ENCODE measurements at places on chromosomes 1 and 21.

DNA sequence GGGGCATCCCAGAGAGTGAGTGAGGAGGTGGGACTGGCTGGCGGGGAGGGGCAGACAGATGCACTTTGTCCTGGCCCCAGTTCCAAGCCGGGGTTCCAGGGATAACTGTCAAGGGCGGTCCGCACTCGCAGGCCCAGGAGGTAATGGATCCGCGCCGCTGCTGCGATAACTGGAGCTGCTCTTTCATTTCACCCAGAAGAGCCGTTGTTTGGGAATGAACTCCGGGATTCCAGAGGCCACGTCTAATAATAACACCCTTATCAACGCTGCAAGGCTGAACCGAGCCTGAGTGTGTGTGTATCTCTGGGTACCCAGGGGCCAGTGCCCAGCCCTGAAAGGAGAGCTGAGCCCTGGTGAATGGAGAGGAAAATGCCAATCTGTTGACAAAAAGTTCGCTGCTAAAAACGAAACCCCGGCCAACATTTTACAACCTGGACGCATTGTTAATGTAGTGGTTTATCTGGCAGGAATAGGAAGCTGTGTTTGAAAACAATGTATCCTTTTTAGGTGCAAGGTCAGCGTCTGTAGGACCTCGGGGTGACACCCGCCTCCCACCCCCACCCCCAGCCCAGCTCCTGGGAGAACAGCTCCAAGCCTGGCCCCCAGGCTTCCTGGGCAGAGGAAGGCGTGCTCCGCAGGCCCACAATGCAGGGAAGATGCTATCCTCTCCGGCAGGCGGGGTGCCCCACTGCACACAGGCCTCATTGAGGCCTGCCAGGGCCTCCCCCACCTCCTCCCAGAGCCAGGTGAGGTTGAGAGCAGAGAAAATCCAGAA is 119.7 kb downstream of the PROX1 start:
- peak; percentile 82 for DNase-seq

DNA sequence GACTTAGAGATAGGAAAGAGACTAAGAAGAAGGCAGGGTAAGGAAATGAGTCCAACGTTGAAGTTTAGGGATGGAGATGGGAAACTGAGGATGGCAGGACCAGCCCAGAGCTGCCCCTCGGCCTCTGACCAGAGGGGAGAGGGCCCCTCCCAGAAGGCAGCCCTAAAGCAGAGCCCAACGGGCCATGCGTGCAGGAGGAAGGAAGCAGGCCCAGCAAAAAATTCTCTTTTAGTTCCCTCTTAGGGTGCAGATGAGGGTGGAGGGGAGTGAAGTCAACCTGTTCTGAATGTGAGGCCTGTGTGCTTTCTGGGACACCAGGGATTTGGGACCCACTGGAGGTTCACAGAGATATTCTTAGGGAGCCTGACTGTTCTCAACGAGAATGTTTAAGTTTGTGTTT is 225.4 kb downstream of the RHOU start:
- no peak for DNase-seq

DNA sequence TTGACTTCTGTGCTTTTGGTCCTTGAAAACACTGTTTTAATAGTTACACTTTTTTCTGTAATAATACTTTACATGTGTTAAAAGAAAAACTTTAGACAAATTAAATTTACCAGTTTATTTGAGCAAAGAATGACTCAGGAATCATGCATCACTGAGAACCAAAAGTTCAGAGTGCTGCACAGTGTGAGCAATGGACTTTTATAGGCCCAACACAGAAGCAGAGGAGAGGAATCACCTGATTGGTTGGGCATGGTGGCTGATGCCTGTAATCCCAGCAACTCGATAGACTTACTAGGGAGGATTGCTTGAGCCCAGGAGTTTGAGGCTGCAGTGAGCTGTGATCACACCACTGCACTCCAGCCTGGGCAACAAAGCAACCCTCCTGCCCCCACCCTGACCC is 29.3 kb downstream of the ZNF648 start:
- no peak for DNase-seq

DNA sequence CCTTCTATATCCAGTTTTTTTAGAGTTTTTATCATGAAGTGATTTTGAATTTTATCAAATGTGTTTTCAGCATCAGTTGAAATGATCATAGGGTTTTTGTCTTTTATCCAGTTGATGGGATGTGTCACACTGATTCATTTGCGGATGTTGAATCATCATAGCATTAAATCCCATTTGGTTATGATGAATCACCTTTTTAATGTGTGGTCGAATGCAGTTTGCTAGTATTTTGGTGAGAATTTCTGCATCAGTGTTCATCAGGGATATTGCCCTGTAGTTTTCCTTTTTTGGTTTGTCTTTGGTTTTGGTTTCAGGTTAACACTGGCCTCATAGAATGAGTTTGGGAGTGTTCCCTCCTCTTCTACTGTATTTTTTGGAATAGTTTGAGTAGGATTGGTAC is 80.3 kb downstream of the DIRAS3 start:
- no peak for DNase-seq

DNA sequence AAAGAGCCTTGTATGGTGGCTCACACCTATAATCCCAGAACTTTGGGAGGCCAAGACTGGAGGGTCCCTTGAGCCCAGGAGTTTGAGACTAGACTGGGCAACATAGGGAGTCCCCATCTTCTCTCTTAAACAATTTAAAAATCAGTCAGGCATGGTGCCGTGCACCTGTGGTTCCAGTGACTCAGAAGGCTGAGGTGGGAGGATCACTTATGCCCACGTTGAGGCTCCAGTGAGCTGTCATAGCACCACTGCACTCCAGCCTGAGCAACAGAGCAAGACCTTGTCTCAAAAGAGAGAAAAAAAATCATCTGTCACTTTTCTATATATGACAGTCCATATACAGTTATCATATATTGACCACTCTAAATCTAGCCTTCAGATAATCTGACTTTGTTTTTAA is 658.3 kb downstream of the LTN1 start:
- no peak for DNase-seq

DNA sequence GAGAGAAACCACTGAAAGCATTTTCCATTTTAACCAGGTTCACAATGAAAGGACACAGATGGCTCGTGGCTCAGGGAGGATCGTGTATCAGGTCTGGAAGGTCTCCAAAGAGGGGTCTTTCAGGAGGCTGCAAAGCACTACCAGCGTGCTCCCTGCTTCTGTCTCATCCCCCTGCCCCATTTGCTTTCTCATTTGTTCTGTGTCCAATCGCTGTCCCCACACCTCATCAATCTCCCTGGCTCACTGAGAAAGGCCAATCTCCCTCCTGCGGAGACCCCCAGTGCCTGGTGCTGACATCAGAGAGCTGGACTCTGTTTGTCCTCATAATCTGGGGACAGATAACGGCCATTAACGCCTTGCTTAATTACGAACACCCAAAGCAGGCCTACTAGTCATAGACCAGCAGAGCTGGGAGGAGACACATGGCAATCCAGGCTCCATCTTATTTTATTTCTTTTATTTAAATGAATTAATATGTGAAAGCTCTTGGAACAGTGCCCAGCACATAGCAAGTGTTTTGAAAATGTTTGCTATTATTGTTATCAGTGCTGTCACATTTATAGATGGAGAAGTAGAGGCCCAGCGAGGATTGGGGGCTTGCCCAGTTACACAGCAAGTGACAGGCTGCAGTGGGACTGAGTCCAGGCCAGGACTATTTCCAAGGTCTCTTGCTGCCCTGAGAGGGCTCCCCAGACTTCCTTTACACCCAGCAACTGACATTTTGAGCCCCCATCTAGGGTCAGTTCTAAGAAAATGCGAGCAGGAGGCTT is 341.0 kb upstream of the USP24 start:
- DNase-seq, result no peak

DNA sequence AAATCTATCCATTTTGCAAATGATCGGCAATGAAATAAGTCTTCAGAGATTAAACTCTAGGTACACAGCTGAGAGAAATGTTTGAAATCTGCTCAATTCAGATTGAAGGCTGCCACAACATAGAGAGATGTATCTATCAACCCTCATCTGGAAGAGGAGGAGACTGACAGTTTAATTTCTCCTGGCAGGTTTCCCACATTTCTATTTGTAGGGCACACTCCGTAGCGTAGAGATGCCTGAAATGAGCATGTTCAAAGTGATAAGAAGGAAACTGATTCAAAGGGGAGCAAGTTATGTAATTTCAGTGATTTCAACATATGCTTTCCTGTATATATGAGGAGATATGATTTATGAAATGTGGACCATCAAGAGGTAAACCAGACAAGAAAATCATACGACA is 44.1 kb downstream of the NIBAN1 start:
- no peak for DNase-seq

- DNase-seq, result no peak
Observed at GRCh38 chr1:81407000-81407821, 393.5 kb upstream of the ADGRL2 start.

- no peak for DNase-seq
Observed at GRCh38 chr1:180614730-180615129, 17.1 kb upstream of the XPR1 start.

- DNase-seq, result no peak
Observed at GRCh38 chr1:162235241-162235800, 141.3 kb downstream of the SPATA46 start.

DNA sequence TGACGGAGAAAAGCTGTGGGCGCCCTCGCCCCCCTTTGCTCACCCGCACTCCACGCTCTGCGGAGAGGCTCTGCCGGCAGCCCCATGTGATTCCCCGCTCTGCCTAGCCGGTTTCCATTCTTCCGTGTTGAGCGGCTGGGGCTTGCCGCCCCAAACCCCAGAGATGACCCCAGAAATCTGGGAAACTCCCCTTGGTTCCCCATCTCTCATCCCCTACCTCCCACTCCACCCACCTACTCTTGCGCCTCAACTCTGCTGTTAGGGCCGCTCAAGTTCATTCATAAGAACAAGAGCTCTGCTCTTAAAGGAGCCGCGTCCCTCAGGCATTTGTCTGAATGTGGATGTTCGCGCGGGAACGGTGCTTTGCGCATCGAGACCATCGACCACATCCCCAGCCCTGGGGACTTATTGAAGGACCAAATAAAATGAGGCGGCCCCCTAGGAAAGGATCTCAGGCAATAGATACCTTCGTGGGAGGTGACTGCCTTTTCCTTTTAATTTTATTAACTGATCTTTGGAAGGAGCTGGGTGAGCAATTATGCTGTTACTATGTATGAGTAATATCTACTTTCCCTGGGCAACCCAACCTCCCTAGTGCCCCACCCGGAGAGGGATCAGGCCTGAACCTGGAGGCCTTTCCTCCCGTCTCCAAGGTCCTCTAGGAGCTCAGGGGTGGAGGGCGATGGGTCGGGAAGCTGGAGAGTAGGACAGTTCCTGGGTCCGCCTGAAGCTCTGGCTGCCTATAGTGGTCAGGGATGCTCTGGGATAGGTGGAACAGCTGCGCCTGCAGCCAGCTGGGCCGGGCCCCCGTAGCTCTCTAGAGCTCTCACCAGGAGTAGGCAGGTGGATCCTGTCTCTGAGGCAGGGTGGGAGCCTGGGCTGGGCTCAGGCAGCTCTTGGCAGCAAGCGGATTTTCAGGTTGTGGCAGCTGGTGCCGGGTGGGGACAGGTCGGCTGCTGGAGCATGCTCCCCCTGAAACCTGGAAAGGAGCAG is 898 bp downstream of the MFSD2A start:
- DNase-seq, result no peak

- DNase-seq, result no peak
Observed at GRCh38 chr1:183195142-183195574, 9.1 kb downstream of the LAMC2 start.

DNA sequence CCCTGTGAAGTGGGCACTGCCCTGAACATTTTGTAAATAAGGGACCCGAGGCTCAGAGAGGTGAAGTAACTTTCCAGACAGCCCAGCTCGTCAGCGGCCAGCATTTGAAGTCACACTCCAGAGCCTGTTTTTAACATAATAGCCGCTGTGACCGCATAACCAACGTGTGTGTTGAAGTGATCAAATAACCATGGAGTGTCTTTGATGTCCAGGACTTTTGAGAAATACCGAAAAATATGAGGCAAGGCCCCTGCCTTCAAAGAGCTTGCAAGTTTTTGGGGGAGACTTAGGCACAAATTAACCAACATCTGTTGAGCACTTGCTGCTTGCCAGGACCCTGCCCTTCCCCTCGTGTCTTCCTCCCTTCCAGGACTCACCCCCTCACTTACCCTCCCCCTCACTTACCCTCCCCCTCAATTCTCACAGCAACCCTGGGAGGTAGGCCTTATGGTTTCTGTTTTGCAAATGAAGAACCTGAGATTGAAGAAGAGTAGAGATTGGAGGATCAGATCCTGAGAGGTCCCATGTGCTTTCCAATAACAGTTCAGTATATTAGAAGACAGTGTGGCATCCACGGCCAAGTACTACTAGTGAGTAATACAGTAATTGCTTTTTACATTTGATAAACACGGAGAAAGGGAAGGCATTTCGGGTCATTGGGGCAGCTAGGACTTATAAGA is 1.3 kb upstream of the SLC16A1 start:
- DNase-seq, result no peak

- DNase-seq, result no peak
Observed at GRCh38 chr1:156106624-156107488, 7.7 kb upstream of the LMNA start.

- no peak for DNase-seq
Observed at GRCh38 chr1:3651930-3652547, at the start of gene TP73. TSS of gene TP73 (plus strand) at chr1:3652516. CDS start at chr1:3682366, 29,850 bp downstream.

DNA sequence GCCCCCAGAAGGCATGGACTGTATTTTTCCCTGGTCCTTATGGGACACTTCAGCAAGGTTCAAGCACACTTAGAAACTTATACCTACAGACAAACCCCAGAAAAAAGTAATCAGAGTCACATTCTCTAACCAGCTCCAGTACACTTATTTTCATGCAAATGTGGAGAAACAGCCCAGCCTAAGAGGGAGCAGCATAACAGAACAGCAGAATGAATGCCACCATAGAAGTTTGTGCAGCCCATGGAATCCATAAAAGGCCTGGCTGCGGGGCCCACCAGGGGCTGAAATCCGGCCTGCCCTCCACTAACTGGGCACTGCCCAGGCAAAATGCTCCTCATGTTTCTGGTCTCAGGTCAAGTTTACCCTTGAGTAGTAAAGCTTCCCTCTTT is 60.4 kb upstream of the ATP1A1 start:
- no peak for DNase-seq

GRCh38 chr1:195717651-195718050 is 890.6 kb downstream of the KCNT2 start:
- DNase-seq, result no peak

DNA sequence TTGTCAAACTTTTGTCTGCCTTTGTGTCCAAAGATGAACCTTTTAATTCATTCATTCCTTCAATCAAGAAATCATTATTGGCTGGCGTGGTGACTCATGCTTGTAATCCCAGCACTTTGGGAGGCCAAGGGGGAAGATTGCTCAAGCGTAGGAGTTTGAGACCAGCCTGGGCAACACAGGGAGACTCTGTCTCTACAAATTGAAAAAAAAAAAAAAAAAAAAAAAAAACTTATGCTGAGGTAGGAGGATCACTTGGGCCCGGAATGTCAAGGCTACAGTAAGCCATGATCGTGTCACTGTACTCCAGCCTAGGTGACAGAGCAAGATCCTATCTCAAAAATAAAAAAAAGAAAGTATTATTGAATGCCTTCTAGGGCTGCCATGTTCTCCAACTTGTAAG is 51.3 kb upstream of the CXADR start:
- DNase-seq, result no peak

- no peak for DNase-seq
Observed at GRCh38 chr1:219710529-219711194, 97.8 kb upstream of the ZC3H11B start.

- DNase-seq, result no peak
Observed at GRCh38 chr1:38727684-38728584, 131.6 kb downstream of the RRAGC start.

GRCh38 chr1:67307251-67308060 is at the start of gene IL12RB2:
TSS of gene IL12RB2 (plus strand) at chr1:67307873. CDS start at chr1:67320369, 12,496 bp downstream.
- no peak for DNase-seq

GRCh38 chr1:156065212-156065611 is 4.3 kb downstream of the RAB25 start:
- DNase-seq, result no peak

All from cardiac septum (tissue), 1 donor.